Midbrain (tissue), 1 donor: ENCODE measurements at places on chromosomes 1 and 21.

- DNase-seq = no peak
Measured at GRCh38 chr21:34675871-34676270, 7.1 kb downstream of the CLIC6 start.

DNA sequence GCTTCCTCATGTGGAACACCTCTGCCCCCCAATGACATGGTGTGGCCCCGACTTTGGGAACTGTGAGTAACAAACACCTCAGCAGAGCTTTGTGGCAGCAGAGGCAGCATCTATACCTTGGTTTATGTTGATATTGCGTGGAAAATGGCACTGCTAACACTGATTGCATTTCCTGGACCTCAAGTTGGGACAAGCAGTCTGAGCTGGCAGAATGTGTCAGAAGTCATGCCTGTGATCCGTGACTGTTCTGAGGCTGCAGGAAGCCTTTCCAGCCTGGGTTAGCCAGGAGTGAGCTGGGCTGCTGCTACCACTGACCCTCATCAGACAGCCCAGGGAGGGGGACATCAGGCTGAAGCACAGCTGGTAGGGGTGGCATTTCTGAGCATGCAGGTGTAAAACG lies 268.5 kb downstream of the KCNJ6 start:
- DNase-seq = no peak

DNA sequence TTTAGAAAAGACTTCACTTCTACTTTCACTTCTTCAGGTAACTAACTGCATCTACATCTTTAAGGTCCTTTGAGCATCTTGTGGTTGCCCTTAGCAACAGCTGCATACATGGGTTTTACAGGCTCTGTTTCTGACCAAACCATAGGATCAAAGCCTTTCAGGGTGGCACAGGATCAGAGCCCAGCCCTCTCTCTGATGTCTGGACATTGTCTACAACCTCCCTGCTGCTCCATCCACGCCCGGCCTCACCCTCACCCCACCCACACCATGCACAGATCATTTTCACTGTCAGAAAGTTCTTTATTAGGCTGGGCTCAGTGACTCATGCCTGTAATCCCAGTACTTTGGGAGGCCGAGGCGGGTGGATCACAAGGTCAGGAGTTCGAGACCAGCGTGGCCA lies 5.2 kb downstream of the NCF2 start:
- DNase-seq = no peak

DNA sequence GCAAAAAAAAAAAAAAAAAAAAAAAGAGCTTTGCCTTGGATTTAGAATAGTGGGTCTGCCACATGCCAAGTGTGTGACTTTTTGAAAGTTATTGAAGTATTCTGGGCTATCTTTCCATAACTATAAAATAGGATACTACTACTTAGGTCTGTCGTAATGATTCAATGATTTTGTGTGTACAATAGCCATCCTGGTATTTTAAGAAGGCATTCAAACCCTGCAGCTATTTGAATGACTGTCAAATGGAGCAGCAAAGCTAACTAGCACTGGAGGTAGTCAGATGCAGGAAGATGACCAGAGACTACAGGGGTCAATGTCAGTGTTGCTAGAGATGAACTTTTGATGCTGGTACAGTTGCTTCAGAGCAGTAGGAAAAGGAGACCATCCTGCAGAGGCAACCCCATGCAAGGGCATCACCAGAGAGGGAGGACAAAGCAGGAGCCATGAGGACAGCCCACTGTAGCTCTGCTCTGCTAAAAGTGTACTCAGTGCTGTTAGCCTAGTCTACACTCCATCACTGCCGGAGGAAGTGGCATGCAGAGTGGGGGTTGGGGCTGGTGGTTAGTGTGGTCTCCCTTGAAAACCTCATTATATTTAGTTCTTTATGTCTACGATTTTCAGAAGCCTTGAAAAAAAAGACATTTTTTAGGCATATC lies 29.0 kb downstream of the DUSP10 start:
- no peak for DNase-seq

DNA sequence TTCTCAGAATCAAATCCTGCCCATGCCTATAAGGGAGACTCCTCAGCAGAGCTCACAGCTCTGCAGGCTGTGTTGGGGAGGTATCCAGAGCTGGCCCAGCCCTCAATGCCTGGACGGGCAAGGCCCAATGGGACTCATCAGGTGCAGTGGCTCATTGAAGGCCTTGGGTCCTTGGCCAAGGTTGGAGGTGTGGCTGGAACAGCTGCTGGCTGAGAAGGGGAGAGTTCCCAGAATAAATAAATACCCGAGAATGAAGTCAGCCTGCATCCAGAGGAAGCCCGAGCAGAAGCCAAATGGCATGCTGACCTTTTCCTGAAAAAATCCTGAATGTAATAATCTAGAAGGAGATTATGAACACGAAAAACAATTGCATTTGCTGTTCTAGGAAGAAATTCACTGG lies 25.2 kb upstream of the IKBKE start:
- no peak for DNase-seq

- no peak for DNase-seq
Measured at GRCh38 chr1:43367026-43367903, 546 bp downstream of the ELOVL1 start.

DNA sequence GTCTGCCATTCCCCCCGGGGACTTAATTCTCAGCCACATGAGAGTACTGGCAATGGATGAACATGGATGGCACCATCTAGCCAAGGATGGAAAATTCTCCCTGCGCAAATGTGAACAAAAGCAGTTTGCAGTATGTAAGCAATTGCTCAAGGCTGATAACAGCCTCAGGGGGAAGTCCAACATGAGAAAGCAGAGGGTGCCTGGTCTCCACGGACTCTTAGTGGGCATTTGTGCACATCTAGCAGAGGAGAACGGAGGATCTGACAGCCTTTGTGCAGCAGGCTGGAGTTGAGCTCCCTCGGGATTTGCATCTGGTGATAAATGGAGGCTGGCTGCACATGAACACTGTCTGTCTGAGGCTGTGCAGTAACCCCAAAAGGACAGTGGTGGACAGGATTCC lies 13.9 kb upstream of the OLIG1 start:
- DNase-seq = no peak

GRCh38 chr21:25565272-25566211 lies 41.7 kb downstream of the MRPL39 start:
- no peak for DNase-seq

- peak; percentile 11 for DNase-seq
Measured at GRCh38 chr1:110084227-110085078, 14.0 kb upstream of the ALX3 start.

GRCh38 chr21:43270800-43271301 lies 102.0 kb downstream of the CRYAA start:
- no peak for DNase-seq

DNA sequence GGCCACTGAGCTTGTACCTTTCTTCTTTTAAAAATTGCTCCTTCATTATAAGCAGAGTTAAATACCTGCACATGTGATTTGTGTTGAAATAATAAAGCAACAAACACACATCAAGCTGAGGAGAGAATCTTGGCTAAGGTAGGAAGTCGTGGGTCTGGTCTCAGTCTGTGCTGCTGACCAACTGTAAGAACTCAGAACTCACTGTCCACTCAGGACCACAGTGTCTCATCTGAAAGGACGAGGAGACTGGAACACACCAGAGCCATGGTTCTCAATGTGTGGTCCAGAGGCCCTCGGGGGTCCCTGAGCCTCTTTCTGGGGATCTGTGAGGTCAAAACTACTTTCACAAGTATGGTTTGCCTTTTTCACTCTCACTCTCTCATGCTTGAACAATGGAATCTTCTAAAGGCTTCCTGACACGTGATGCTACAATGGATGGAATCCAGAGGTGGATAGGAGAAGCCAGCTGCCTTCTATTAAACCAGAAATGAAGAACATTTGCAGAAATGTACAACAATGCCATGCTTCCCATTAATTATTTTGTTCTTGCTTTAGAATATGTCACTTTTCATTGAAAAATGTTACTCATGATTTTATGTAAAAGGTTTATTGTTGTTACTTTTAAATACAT lies 17.3 kb upstream of the ETS2 start:
- DNase-seq = no peak

- DNase-seq = no peak
Measured at GRCh38 chr1:96473791-96474434, 247.7 kb upstream of the PTBP2 start.

GRCh38 chr1:117697220-117697781 lies 91.5 kb downstream of the TENT5C start:
- DNase-seq = no peak

GRCh38 chr1:10728595-10729410 lies 67.6 kb downstream of the CASZ1 start:
- peak; percentile 22 for DNase-seq

DNA sequence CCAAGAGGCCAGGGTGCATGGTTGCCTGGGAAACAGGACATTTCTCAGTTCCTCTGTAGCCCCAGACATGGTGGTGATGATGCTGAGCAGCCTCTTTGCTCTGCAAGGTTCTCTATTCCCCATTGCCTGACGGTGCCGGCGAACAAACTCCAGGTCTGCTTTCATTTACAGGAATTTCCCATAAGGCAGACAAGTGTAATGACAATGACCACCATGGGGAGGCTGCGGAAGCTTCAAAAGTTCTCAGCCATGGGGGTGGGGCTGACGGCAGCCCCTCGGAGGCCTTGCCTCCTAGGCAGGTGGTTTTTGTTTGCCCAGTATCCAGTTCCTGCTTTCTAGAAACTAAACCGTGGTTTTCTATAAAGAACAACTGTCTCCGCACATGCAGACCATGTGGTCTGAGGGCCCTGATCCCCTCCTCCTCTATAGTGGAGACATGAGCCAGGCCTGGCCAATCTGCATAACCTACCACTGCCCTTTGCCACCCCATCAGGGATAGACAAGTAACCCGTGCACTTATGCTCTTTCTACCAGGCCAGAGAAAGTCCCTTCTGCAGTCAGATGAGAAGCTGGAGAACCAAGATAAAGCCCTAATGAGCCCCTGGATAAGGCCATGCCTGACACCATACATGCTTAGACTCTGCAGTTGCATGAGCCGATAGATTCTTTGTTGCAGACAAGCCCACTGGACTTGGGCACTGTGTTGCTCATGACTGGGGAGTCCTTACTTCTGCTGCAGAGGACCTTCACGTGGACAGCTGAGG lies 54.1 kb downstream of the LDLRAD2 start:
- DNase-seq = no peak

DNA sequence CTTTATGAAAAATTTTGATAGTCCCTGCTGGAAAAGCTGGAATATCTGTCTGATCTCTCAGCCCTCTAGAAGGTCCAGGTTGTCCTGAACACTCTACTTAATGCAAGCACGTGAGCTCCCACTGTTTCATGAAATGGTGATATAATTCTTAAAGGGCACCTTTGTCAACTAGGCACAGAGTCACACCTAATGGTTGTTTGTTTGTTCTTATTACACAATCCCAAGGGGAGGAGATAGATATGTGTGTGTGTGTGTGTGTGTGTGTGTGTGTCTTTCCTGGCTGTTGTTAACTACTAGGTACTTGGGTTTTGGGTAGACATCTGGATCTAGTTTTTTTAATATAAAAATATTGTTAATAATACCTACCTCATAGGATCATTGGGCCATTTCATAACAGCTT lies 63.9 kb downstream of the GRIK1 start:
- DNase-seq = no peak

DNA sequence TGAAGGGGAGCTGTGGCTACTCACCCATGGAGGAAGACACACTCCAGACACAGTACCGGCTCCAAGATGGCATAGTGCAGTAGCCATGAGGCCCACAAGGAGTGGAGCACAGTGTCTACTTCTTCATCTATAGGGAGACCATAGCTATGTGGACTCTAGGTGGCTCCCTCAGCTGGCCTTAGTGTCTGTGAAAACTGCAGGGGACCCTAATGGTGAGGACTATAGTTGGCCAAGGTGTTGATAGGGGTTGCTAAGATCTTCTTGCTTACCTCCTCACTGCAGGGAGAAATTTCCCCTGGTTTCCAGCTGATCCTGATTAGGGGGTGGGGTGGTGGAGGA lies 58.9 kb downstream of the DIPK1A start:
- DNase-seq = no peak

DNA sequence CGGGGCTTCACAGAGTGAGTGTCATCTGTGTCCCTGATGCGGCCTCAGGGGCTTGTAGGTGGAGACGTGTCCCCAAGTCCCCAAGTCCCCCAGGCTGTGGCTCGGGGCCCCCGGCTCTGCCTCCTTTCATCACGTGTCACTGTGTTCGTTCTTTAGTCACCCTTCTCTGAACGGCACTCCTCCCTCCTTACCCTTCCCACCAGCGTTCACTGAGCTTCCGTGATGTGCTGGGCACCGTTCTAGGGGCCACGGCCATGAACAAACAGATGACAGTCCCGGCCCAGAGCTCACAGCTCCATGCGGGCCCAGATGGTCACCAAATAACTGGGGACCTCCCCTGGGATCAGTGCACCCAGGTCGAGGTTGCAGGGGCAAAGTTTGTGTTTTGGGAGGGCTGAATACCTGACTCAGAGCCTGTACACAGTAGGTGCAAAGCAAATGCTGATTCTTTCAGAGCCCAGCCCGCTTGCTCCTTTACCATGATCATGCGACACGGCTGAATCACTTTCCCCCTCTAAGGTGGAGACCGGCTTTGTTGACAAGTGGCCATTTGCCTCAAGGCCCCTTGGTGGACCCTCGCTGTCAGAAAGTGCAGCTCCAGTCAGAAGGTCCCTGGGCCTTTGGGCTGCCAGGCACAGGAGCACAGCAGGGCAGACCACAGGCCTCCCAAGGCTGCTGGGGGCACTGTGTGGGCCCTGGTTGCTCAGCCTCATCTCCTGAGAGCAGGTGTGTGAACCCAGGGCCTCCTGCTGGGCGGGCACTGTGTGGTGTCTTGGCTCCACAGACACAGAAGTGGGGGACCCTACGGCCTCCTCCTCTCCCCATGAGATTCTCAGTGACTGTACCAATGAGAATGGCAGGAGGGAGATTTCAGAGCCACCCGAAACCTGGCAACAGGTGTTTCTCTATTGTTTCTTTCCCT lies 592.5 kb downstream of the PTPRU start:
- no peak for DNase-seq

DNA sequence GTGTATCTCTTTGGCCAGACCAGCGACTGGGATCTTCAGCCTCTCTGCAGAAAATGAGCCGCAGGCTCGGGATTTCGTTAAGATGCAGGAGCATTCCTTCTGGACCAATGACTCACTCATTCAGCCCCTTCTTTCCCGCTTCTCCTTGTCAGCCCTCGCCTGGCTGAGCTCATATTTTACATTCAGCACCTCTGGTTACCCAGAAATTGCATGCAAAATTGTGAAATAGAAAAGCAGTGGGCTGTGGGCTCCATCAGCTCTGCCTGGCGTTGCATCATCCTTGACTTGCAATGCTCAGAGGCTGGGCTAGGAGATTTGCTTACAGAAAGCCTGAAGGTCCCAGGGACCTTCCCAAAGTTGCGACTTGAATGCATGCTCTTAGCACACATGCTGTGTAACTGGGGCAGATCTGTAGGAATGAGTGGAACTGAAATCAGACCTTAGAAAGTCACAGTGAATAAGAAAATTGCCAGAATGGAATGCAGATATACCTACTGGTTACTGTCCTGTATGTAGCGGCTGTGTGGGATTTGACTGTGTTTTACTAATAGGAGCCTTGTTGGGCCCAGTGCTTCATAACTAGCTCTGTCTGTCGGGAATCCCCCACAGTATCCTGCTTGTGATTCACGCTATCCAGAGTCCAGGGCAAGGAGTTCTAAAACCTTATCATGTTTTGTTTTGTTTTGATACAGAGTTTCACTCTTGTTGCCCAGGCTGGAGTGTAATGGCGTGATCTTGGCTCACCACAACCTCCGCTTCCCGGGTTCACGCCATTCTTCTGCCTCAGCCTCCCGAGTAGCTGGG lies 444.8 kb downstream of the KIF26B start:
- no peak for DNase-seq

- DNase-seq = no peak
Measured at GRCh38 chr1:42691157-42691498, 8.9 kb downstream of the YBX1 start.
